ENCODE measurements at places on chromosomes 3 and 15.

GRCh38 chr3:17573396-17573795 is 169.0 kb downstream of the TBC1D5 start:
- no peak for DNase-seq

DNA sequence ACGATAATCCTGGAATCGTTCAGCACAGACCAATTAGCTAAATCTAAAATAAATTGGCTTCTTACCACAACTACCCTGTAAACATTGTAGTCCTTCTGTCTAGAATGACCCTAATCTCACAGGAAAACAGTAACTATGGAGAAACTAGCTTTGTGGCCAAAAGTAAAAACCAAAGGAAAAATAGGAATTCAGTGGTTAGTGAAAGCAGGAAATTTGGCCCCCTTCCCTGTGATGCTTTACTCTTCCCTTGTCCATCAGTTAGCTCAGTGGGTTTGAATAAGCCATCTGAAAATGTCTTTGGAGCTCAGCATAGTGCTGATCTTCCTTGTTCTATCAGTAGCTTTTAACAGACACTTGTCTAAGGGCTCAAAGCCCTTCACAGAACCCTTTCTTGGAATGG is 1.6 kb downstream of the NMD3 start:
- DNase-seq, result peak; percentile 20

DNA sequence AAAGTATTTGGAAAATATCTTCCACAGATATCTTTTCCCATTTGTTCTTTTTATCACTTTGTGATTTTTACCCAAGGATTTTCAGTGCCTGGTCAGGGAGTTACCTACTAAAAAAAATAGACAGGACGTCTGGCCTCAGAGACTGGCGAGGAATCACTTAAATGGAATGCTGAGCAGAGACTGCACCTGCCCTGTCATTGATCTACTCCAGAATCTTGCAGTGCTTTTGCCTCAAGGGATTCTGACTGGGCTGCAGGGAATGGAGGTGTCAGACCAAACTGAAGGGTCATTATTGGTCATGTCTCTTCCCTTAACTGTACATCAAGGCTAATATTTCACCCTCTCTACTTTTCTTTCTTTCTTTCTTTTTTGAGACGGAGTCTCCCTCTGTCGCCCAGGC is 12.1 kb upstream of the RYR3 start:
- no peak for DNase-seq

- no peak for DNase-seq
Measured at GRCh38 chr3:188531210-188531609, 377.3 kb downstream of the LPP start.
